ENCODE measurements at places on chromosomes 5 and 9.

DNA sequence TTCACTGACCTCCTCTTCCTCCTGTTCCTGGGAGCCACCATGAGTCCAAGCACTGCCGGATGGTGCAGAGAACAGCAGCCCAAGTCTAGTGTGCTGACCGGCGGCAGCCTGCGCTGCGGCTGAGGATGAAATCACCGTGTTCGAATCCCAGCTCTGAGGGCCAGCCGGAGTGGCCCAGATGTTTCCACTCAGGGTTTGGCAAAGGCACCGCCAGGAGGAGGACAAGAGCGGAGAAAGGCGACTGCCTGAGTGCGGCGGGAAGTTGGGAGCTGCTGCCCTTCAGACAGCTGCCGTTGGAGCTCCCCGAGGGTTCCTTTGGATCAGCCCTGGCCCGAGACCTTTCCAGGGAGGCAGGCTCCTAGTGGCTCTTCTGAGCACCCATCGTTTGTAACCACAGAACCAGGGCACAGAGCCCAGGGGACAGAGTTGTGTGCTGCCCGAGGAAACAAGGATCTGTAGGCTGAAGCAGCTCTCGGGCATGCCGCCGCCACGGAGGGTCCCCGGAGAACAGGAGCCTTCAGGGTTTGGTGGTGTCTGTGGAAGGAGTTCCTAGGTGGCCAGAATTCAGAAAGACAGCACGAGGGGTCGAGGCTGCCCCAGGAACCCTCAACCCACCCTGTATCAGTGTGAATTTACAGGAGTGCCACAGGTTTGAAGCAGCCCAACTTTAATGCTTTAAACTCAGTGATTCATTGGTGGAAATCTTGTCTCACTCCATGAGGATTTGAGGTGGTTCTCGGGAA, 115.6 kb upstream of the COL5A1 start:
- no peak for DNase-seq

DNA sequence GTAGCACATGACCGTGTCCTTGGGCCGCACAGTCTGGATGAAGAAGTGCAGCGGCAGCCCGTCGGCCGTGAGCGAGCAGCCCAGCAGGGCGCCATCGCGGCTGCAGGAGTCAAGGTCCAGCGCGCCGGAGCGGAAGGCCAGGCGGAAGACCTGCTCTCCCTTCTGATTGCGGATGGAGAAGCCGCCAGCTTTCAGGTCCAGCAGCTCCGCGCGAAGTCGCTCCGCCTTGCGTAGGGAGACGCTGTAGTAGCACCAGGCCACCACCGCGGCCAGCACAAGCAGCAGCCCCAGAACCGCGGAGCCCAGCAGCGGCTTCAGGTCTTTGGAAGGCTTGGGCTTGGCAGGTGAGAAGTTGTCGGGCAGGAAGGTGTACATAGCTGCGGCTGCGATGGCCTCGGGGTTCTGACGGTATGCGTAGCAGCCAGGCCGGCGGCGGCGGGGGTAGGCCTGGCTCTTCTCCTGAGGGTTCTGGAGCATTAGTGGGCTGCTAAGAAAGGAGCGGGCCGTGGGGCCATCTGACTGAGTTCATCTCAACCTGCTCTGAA, 4.2 kb downstream of the MYORG start:
- no peak for DNase-seq

DNA sequence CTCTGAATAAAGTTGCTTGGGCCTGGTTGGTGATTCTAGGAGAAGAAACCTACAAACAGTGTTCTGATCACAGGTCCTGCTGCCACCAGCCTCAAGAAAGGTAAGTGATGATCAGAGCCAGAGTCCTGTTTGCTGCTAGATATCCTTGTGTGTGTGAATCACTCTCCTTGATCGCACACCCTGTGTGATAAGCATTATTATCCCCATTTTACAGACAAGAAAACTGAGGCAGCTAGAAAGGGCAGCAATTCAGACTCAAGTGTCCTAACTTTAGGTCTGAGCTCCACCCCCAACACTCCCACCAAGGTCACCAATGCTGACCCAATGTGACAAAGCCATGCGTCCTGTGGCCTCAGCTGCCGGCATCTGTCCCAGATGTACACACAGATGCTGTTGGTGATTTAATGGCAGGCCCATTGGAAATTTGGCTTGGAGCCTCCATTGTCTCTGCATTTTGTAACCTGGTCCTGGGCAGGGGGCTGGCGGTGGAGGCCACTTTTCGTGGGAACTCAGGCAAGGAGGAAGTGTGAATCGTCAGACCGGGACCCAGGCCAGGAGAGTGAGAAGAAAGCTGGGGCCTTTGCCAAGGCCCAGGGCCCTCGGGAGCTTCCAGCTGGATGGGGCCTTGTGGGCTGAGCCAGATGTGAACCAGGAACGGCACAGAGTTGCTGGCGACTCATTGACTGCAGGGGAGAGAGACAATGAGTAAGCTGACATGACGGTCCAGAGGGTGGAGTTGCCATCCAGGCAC, 29.8 kb upstream of the GGTA1 start:
- DNase-seq: peak; percentile 51

DNA sequence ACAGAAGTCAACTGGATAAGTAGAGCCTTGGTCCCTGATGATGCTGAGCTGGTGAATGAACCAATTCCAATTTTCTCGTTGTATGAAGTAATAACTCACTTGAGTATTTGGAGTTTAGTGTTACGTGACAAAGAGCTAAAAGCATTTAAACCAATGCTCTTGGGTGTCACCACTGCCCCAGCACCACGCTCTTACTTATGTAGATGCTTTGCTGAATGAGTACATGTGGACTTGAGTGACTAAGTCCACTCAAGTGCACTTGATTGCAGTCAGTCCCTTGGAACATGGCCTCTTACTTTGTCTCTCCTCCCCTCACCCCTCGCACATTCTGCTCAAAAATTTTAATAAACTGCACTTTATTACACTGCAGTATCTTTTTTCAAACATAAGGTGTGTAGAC, 184.0 kb downstream of the MAN2A1 start:
- no peak for DNase-seq

- no peak for DNase-seq
Measured at GRCh38 chr5:83000922-83001321, 76.3 kb downstream of the TMEM167A start.

DNA sequence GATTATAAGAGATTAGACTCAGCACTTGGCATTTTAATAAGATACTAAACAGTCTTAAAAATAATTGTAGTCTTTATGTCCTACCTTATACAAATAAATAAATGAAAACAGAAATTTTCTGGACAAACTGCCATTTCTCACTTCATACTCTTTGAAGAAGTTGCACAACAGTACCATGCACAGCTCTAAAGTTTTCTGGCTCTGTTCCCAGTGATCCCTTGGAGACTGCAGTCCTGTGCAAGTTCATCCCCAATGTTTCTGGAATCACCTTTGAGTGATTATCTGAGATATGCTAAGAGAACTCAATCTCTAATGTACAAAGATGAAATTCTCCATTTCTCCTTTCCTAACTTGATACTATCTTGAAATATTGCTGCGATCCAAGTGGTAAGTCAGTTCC, 330.4 kb upstream of the EDIL3 start:
- no peak for DNase-seq

GRCh38 chr5:6576861-6577501, 55.9 kb downstream of the NSUN2 start:
- no peak for DNase-seq

GRCh38 chr9:20623021-20623747, 885 bp upstream of the MLLT3 start:
- no peak for DNase-seq

DNA sequence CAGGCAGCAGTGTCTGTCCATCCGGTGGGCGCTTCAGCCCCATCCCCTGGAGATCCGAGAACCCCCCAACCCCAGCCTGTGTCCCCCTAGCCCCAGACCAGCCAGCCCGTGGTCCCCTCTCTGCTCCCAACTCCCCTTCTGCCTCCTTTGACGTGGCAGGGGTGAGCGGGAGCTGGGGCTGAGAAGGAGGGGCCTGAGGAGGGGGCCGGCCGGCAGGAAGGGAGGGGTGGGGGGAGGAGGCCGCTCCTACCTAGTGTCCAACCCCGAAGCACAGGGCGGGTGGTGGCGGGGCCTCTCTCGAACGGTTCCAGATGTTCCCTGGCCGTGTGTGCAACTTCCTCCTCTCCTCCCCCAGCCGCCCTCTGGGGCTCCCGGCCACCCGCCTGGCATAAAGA, 31.0 kb downstream of the GOLGA2 start:
- DNase-seq: peak; percentile 80

GRCh38 chr5:18236386-18236785, 602.1 kb downstream of the TAF11L14 start:
- DNase-seq: no peak

GRCh38 chr5:178267245-178267644, 34.6 kb upstream of the PHYKPL start:
- no peak for DNase-seq

DNA sequence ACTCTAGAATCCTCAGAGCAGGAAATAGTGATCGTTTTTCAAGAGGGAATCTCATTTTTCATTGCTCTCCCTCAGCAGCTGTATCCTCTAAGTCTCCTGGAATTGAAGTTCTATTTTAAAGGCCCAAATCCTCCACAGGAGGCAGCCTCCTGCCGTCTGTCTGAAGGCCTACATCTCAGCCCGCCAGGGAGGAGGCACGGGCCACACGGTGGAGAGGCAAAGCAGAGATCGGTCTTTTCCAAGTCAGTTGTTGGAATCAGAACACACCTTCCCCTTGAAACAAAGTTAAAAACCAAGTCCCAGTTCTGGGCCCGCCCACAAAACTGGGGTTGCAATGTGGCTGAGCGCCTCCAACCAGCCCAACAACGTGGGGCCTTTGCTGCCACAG, 68.7 kb downstream of the RAPGEF1 start:
- no peak for DNase-seq

- DNase-seq: no peak
Measured at GRCh38 chr5:142313275-142313674, 11.5 kb downstream of the SPRY4 start.

GRCh38 chr5:30106596-30106995, 1086.9 kb upstream of the CDH6 start:
- no peak for DNase-seq

DNA sequence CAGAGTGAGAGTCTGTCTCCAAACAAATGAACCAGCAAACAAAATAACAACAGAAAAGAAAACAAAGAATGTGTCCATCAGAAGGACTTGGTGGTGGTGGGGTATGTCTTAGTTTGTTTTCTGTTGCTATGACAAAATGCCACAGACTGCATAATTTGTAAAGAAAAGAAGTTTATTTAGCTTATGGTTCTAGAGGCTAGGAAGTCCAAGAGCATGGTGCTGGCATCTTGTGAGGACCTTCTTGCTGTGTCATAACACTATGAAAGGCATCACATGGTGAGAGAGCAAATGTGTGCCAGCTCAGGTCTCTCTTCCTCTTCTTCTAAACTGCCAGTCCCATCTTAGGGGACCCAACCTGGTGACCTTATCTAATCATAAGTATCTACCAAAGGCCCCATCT, 10.5 kb downstream of the NPR3 start:
- no peak for DNase-seq

DNA sequence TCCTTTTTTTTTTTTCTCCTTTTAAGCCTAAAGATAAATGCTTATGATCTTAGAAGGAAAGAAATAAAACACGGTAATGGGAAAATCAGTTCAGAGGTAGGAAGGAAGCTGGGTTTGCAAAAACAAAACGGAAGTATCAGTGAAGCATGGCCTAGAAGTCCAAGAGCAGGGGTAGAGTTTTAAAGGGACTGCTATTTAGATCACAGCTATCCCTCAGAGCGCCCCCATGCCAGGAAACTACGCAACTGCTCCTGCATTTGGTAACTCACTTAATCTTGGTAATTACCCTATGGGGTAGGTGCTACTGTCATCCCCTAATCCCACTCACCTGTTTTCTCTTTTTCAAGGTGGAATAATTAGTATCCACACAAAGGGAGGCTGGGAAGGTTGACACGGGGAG, 16.0 kb downstream of the TLE1 start:
- no peak for DNase-seq

DNA sequence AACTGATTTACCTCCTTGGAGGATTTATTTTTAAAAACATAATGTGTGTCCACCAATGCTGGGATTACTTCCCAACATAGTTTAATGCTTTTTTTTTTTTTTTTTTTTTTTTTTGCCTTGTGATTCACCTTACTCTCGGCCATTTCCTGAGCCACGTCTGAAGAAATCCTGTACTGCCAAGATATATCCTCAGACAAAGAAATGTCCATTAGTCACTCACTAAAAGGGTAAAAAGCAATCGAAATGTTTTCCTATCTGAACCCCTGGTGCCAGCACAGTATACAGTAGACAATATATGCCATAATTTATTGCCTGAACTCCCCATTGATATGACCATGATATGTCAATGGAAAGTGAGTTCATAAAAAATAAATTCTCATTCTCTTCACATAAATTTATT, 344.1 kb downstream of the BNC2 start:
- DNase-seq: no peak

- DNase-seq: no peak
Measured at GRCh38 chr9:116452634-116453033, 234.5 kb upstream of the TRIM32 start.

DNA sequence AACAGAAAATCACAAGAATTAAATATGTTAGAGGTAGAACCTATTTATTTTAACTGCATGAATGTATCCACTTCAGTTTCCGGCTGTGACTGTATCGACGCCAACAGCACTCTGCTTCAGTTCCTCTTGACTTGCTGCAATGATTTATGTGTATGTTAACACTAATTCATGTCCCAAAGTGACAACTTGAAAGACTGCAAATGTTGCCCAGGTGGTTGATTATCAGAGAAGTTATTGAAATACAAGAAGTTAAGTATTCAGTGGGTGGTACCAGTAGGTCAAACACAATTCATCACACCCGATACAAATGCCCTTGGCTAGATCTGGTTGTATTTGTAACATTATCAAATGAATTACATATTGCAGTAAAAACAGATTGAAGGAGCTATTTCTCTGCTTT, 622.7 kb upstream of the CDH18 start:
- no peak for DNase-seq

DNA sequence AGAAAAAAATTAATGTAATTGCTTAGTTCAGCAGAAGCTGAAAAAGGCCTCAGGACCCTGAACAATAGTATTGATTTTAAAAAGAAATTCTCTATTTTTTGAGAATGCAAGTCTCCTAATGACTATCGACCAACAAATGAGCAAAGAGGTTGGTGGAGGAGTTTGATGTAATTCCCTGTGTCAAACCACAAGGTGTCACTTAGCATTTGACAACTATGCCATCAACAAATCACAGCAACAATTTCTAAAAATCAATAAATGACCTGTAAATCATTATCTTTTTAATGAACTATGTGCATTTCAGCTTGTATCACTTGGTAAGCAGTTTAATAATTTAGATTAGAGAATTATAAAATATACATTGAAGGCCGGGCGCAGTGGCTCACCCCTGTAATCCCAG, 133.7 kb downstream of the PRELID2 start:
- DNase-seq: no peak
